Muscle of arm (tissue), 14 donors: ENCODE measurements at places on chromosomes 2 and 18. TPM values are rescaled to one million over a fixed set of nuclear protein-coding genes. Genes with fewer than 3 reads are reported as not detected.

SP140 gene
- 1.9 TPM for polyA plus RNA-seq

RSAD2 gene
- 3.4 TPM for polyA plus RNA-seq

AFF3 gene
- polyA plus RNA-seq: 4.5 TPM

CHST10 gene
- polyA plus RNA-seq: 12.1 TPM

PLCD4 gene
- not detected for polyA plus RNA-seq

OTOS gene
- polyA plus RNA-seq: not detected

TRAPPC12 gene
- polyA plus RNA-seq: 87.6 TPM

DLGAP1 gene
- polyA plus RNA-seq: 3.0 TPM

GCG gene
- 34.8 TPM for polyA plus RNA-seq

NAT8 gene
- 0.19 TPM for polyA plus RNA-seq

LYPD6 gene
- 3.2 TPM for polyA plus RNA-seq

RAB17 gene
- polyA plus RNA-seq: 10.7 TPM

PTPRM gene
- 109 TPM for polyA plus RNA-seq

APOB gene
- 11.7 TPM for polyA plus RNA-seq

LYPD1 gene
- 11.0 TPM for polyA plus RNA-seq

RAB27B gene
- not detected for polyA plus RNA-seq

IL1A gene
- polyA plus RNA-seq: 0.18 TPM

GALNT5 gene
- 8.7 TPM for polyA plus RNA-seq

CRYGC gene
- not detected for polyA plus RNA-seq

ST6GAL2 gene
- polyA plus RNA-seq: 2.0 TPM

FAM228B gene
- polyA plus RNA-seq: not detected
